Ureter (tissue), 1 donor: ENCODE measurements at places on chromosomes 12 and 14.
A peak's percentile ranks its signal among the peaks of the same experiment; 100 is the strongest.

DNA sequence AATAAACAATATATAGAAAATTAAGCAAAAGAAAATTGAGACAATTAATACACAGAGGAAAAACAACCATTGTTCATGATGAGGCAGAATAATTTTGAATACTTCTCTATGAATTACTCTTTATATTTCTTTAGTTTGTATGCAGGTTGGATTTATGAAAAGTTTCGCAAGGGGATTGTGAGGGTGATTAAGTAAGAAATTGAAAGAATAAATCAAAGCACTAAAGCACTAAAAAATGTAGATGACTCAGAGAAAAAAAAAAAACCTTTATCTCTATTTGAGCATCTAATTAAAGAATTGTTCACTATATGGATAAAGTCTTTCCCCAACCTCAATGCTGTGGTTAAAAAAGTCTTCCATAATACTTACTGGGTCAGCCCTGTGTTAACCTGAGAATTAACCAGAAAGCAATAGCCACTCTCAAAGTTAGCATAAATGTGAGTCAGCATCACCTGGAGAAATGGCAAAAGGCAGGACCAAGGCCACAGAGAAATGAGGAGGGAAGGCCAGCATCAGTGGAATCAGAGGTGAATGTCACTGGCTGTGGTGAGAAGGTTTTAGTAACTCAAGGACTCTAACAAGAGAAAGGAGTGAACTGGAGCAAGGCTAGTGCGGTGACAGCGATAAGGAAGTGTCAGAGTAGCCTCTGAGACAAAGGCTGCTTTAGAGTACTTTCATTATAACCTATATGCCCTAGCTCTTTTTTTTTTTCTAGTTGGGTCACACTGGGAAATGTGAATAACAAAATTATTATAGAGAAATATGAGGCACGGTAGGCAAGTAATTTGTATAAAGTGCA is 310.4 kb downstream of the KCNC2 start:
- DNase-seq: no peak

- peak; percentile 77 for DNase-seq
Observed at GRCh38 chr12:95173392-95174251, 43.6 kb downstream of the FGD6 start.

DNA sequence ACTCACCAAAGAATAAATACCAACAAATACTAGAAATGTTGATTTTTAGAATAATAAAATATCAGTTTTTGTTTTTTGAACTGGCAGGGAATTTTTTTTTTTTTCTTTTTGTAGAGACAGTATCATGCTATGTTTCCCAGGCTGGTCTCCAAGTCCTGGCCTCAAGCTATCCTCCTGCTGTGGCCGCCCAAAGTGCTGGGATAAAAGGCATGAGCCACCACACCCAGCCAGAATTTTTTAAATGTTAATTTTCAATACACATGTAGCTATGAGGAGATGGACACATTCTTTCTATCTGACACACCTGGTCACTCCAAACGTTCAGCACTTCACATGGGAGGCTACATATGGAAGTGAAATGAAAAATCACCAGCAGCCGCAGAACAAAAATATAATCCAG is 126.8 kb downstream of the ETV6 start:
- peak; percentile 15 for DNase-seq

- DNase-seq: no peak
Observed at GRCh38 chr14:35932659-35933159, 106.6 kb downstream of the BRMS1L start.

DNA sequence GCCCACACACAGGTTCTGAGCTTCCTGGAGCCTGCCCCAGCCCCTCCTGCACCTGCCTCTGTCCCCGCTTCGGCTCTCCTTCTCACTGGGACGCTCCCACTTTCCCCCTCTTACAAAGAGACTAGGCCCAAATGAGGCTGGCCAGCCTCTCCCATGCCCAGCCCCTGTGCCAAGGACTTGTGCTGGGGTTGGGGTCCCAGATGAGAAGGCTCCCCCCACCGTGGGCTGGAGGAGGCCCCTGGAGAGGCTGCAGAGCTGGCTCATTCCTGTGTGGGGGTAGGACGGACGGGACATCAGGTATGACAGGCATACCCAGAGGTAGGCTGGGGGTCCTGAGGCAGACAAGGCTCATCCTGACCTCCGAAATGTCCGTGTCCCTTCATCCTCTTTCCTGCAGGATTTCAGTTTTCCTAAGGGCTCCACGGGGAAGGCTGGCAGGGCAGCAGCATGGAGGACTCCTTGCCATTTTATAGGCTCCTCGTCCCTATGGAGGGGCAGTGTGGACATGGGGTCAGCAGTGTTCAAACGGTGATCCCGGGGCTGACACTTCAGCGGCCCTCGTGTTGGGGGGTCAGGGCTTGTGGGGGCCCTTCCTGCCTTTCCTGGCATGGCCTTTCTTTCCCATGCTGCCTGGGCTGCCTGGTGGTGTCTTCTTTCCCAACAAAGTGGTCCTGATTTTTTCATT is 49.1 kb upstream of the MEG3 start:
- peak; percentile 17 for DNase-seq

DNA sequence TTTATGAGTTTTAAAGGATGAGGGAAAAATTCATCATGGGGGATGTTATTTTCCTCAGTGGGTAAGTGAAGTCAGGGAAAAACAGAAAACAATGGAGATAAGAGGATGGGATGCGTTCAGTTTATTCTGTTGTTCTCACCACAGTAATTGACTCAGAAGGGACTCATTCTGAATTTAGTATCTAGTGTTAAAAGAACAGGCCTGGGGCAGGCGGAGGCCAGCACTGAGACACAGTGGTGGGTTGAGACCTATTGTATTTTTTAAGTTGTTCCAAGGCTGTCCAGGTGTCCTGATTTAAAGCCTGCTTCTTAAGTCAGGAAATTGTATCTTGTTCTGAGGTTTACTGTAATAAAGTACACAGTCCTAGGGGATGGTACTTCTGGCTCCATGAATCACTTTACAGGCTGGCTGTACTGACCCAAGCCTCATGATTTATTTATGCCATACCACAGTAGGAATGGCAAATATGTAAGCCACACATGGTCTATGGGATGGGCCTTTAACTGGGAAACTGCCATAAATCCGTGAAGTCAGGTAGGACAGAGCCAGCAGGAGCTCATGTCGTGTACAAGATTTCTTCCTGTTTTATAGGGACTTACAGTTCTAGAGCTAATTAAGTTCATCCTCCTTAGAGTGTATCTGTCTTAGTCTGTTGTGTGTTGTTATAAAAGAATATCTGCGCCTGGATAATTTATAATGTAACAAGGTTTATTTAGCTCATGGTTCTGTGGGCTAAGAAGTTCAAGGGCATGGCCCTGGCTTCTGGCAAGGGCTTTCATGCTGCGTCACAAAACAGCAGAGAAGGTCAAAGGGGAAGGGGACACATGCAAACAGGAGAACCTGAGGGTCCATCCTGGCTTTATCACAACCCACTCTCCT is 244.1 kb downstream of the FBXL14 start:
- DNase-seq: no peak

- DNase-seq: peak; percentile 69
Observed at GRCh38 chr14:56422703-56423213, 156.8 kb upstream of the TMEM260 start.

DNA sequence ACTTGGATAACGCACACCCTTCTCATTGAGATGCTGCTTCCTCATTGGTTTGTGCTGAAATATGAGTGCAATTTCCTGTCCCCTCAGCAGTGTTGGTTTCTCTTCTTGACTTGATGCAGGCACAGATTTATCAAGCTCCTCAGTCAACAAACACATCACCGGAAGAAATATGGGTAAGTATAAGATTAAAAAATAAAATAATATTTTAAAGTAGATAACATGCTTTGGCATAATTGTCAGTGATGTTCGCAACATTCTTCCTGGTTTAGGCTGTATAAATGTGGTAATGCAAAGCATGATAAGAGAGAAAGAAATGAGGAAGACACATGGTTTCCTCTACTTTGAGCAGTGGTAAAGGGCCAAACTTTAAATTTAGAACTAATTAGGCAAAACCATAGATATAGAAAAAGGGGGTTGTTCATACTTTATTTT is at the start of gene GPR65:
Gene GPR65, plus strand, starts transcription at position 86 of the 432 bp plus-strand sequence. CDS start 5,713 bp downstream, outside the sequence.
- no peak for DNase-seq

GRCh38 chr12:54059668-54060067 is 6.0 kb downstream of the HOXC4 start:
- no peak for DNase-seq

GRCh38 chr12:79125358-79125757 is 260.8 kb downstream of the SYT1 start:
- DNase-seq: no peak

- DNase-seq: no peak
Observed at GRCh38 chr14:25955772-25956171, 642.1 kb downstream of the NOVA1 start.

GRCh38 chr12:107992870-107993451 is 136.1 kb upstream of the WSCD2 start:
- no peak for DNase-seq

DNA sequence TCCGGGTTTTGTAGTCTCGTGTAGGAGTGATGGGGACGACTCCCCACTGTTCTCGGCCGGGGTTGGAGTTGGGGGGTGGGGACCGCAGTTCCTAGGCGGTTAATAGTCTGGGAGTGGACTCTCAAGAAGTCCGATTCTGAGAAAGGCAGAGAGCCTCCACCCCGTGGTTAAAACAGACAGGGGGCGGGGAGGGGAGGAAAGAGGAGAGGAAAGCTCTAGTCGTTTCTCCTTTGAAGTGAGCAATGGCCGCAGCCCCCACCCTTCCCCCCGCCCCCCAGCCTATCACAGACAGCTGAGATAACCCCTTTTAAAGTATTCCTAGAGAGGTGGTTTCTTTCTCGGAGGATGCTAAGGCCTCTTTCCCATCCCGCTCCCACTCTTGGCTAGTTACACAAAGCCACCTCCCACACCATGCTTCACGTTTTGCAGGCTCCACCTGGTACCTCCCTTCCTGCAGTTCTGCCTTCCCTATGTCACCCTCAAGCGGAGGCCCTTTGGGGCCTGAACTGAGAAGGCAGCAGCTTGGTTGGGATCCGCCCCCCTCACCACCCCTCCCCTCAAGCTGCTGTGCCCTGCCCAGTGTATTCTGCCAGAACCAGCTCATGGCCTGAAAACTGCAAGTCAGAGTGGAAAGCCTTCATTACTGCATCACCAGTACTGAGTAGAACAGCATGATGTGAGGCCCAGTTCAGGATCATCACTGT is 853 bp downstream of the USP5 start:
- DNase-seq: peak; percentile 66

- no peak for DNase-seq
Observed at GRCh38 chr12:118058881-118059280, 2.1 kb downstream of the WSB2 start.

DNA sequence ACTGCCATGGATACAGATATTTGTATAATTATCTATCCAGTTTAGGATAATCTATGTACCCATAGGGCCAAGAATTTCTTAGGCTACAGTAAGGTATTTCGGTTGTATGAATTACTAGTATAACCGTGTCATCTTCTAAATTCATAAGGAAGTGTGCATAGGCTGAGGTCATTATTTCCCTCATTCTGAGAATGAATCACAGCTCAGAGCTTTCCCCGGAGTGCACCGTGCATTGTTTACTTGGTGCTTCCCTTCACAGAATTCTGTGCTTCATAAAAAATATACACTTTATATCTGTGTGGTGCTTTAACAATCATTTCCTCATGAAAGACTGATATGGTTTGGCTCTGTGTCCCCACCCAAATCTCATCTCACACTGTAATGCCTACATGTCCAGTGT is 514.1 kb downstream of the ETNK1 start:
- no peak for DNase-seq

DNA sequence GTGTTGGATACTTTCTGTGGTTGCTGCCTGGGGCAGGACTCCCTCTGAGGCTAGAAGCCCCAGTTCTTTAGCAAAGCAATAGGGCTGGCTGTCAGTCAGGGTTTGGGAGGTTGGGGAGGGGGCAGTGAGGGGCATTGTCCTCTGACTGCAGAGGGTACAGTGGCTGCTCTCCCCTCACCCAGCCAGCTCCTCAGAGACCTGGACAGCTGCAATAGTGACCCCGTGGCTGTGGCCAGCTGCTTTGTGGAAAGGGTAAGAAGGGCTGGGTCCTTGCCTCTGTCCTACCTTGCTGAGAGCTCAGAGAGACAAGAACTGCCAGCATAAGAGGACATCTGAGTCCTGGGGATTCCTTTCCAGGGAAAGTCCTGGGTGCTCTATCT is 25.8 kb downstream of the PLEKHG3 start:
- no peak for DNase-seq

DNA sequence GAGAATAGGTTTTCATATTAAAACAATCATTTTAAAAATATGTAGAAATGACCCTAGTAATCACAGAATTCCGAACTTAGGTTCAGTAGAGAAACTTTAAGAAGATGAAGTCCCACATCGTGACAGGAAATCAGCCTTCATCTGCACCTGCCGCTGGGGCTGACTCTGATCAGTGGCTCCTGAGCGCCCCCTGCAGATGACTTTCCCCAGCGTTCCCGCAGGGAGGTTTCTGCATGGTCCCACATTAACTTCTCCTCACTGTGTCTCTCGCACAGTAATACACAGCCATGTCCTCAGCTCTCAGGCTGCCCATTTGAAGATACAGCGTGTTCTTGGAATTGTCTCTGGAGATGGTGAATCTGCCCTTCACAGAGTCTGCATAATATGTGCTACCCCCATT is 1131.1 kb downstream of the TMEM121 start:
- no peak for DNase-seq

DNA sequence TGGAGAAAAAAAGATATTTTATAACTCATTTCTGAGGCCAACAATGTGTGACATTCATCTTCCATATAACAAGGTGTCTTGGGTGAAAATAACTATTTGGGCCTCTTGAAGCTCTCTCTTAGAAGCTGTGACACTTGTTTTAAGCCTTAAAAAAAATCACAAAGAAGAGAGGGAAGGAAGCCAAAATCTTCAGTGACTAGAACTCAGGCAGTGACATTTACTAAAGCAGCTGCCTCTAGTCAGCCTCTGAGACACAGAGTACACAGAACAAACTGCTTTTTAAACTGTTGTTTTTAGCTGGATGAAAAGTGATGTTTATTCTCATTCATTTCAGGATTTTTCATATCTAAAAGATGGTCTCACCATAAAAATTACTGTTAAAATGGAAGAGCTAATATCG is 793.6 kb downstream of the GALC start:
- no peak for DNase-seq

GRCh38 chr14:76715101-76715500 is 46.2 kb upstream of the VASH1 start:
- DNase-seq: no peak
